ENCODE measurements at places on chromosomes 4 and X.

DNA sequence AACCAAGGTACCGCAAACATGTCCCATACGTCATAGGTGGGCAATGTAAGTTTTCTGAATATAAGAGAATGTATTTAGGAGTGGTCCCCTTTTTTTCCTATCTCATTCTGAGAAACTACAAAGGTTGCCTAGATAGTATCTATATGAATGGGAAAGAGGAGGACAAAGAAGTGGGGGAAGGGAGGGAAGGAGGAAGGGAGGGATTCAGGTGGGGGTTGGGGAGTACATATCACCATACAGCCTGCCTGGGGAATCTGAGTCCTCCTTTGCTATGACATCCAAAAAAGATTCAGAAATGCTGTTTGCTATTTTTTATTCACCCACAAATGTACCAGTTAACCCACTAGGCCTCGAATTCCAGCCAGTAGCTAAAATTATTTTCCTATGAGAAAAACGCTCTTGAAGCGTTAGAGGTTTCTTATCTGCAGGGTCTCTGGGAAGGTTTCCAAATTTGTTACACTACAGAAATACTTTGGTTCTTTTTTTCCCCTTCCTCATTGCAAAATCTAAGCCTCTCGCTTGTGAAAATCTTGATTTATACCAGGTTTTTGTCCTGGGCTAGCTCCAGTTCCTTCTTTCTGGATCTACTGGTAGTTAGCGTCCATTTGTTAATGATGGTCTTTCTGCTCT is 212.9 kb downstream of the NSUN7 start:
- no peak for DNase-seq

- no peak for DNase-seq
These were observed 2.1 kb downstream of the DCLK2 start for GRCh38 chr4:150080337-150080736.

DNA sequence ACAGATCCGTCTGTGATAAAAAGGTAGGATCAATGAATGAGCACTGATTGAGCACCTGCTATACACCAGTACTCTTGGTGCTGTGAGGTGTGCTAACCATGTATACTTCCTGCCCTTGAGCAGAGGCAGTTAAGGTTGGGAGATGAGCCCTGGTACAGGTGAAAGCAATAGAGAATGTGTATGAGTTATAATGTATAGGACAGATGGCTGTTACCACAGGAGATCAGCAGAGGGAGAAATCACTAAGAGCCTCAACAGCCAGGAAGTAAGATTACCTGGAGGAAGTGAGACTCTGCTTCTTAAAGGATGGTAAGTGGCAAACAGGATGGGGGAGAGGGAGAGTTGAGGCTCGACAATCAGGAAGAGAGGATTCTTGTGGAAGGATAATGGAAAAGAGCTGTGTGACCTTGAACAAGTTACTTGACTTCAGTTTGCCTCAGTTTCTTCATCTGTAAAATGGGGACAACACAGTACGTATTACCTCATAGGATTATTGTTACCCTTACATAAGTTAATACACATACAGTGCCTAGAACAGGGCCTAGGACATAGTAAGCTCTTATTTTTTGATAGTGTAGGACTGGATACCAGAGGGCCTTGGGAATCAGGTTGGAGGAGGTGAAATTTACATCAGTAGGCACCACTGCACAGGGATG is 9.1 kb downstream of the CXCR3 start:
- no peak for DNase-seq

DNA sequence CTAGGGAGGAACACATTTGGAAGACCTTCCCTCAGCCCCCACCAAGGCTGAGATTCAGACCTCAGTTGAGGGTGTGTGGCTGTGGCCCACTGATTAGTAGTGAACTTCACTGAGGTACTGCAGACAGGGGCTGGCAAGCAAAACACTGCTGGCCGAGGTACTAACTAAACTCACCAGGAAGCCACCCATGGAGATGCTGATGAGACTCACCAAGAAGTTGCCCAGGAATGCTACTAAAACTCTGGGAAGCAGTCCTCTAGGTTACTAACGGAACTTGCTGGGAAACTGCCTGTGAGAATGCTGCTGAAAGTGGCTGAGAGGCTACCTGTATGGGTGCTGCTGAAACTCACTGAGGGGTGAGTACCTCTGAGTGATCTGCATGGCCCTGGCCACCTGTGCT is 372.4 kb upstream of the RPS6KA3 start:
- no peak for DNase-seq

DNA sequence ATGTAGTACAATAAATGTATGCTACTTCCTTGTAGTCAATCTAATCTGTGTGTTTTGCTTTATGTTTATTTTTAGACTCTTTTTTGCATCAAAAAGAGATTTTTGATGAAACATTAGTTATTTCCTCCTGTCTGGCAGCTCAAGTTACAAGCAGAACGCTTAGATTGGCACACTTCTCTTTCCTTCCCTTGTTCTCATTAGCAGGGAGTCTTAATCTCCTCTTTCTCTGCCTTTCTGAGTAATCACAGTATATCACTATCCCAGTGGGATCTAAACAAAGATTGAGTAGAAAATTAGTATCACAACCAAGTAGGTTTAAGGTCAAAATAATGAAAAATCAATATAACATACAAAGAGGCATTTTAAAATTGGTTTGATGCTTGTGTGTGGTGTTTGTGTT is 1192.6 kb downstream of the C4orf33 start:
- DNase-seq = no peak

GRCh38 chr4:137432446-137433311 is 99.6 kb downstream of the PCDH18 start:
- no peak for DNase-seq

DNA sequence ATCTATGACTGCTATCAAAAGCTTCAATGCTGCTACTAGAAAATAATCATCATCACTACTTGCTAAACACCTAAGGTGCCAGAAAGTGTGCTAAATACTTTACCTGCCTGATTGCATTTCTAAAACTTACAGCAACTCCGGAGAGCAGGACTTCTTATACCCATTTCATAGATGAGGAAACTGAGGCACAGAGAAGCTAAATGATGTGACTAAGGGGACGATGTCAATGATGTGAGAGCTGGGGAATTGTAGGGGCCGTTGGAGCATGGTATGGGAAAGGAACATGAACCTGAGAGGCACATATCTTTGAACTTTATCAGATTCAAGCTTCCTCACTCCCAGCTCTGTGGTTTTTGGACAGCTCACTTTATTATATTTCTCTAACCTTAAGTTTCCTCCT is 38.7 kb downstream of the CCKAR start:
- no peak for DNase-seq

DNA sequence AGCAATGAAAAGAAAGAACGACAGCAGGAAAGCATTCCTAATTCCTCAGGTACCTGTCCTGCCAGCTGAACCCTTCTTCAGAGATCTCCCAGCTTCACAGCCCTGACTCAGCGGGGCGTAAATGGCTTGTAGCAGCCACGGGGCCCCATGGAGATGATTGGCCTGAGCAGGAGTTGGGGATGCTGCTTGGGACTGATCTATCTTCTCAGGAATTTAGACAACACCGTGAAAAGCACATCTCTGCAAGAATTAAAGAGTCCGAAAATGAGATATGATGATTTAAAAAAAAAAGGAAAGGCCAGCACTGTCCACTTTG is 22.5 kb upstream of the SLC25A4 start:
- DNase-seq = no peak

GRCh38 chr4:62170235-62170634 is 970.1 kb downstream of the ADGRL3 start:
- DNase-seq = no peak

GRCh38 chrX:94524867-94525266 is 850.9 kb downstream of the FAM133A start:
- DNase-seq = peak; percentile 18

GRCh38 chr4:155529716-155530115 is 136.9 kb upstream of the GUCY1A1 start:
- DNase-seq = no peak

Data from activated CD4-positive, alpha-beta T cell treated with anti-CD3 and anti-CD28 coated beads, Interleukin-2, amount 50 U/mL, for 16 hours (primary cell).